SK-N-SH (cell line): ENCODE measurements at places on chromosomes 3 and 15.

GRCh38 chr15:101827257-101827656 is 15.3 kb downstream of the OR4F15 start:
- DNase-seq: no peak

GRCh38 chr15:101193806-101194545 is 57.9 kb downstream of the CHSY1 start:
- no peak for DNase-seq

GRCh38 chr3:55534876-55535275 is 47.8 kb upstream of the WNT5A start:
- no peak for DNase-seq

GRCh38 chr3:143291836-143292447 is 172.4 kb downstream of the CHST2 start:
- no peak for DNase-seq

- no peak for DNase-seq
Measured at GRCh38 chr3:196654006-196654734, 14.7 kb downstream of the NRROS start.

GRCh38 chr15:33125894-33126537 is 68.5 kb downstream of the FMN1 start:
- no peak for DNase-seq

- no peak for DNase-seq
Measured at GRCh38 chr15:29986946-29987345, 95.8 kb upstream of the GOLGA8J start.

DNA sequence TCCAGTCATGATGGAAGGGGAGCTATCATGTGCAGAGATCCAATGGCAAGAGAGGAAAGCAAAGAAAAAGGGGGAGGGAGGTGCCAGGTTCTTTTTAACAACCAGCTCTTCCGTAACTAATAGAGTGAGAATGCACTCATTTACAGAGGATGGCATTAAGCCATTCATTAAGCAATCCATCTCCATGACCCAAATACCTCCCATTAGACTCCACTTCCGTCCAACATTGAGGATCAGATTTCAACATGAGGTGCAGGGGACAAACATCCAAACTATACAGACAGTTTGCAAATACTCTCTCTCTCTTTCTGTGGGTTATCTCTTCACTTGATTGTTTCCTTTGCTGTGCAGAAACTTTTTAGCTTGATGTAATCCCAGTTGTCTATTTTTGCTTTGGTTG is 21.2 kb downstream of the ZDHHC23 start:
- DNase-seq: no peak

GRCh38 chr3:32614956-32615355 is 44.3 kb upstream of the DYNC1LI1 start:
- DNase-seq: no peak

- DNase-seq: no peak
Measured at GRCh38 chr3:187794731-187795130, 49.5 kb upstream of the BCL6 start.

- DNase-seq: no peak
Measured at GRCh38 chr3:108548886-108549285, 38.5 kb upstream of the MYH15 start.

GRCh38 chr3:40583691-40584090 is 58.9 kb downstream of the ZNF621 start:
- no peak for DNase-seq

GRCh38 chr3:38988955-38989354 is 62.8 kb downstream of the SCN11A start:
- no peak for DNase-seq

- no peak for DNase-seq
Measured at GRCh38 chr15:37824717-37825382, 109.6 kb upstream of the TMCO5A start.
